ENCODE measurements at places on chromosomes 16 and 17.

GRCh38 chr17:50471009-50471905 is 2.6 kb upstream of the CHAD start:
- DNase-seq, result no peak

DNA sequence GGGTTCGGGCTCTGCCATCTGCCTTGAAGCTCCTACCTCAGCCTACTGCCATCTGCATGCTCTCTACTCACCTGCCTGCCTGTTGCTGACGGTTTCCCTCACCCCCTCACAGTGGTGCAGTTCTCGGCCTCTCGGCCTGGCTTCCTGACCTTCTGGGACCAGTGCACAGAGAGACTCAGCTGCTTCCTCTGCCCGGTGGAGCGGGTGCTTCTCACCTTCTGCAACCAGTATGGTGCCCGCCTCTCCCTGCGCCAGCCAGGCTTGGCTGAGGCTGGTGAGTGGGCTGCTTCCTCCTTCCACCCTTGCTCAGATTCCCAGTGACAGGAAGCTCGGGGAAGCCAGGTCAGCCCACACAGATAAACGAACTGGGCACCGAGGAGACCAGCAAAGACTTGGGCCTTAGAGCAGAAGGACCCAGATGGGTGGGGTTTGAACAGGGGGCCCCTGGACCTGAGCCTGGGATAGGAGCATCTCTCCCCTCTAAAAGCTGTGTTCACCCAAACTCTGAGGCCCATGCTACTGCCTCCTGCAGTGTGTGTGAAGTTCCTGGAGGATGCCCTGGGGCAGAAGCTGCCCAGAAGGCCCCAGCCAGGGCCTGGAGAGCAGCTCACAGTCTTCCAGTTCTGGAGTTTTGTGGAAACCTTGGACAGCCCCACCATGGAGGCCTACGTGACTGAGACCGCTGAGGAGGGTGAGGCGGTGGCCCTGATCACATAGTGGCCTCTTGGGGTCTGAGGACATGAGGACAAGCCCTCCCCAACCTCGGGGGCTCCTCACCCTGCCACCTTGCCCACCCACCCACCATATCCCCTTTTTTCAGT is 16.4 kb downstream of the RIPOR1 start:
- DNase-seq, result no peak

DNA sequence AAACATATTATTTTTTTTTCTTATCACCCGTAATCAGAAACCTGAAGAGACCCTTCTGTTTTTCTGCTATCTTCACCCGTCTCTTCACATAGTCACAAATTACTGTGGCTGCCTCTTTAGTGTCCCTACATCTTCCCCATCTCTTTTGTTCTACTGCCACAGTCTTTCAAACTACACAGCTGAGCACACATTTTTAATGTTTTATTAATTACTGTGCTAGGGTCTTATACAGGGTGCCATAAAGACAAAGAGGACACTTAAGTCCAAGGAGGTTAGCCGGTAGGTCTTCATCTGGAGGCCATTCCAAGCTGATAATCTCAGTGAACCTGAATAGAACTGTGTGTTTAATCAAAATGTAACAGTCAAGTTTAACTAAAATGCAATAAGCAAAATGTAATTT is 20.7 kb downstream of the CNTNAP4 start:
- DNase-seq, result no peak

GRCh38 chr16:28292731-28293600 is 641 bp downstream of the SBK1 start:
- DNase-seq, result peak; percentile 30

DNA sequence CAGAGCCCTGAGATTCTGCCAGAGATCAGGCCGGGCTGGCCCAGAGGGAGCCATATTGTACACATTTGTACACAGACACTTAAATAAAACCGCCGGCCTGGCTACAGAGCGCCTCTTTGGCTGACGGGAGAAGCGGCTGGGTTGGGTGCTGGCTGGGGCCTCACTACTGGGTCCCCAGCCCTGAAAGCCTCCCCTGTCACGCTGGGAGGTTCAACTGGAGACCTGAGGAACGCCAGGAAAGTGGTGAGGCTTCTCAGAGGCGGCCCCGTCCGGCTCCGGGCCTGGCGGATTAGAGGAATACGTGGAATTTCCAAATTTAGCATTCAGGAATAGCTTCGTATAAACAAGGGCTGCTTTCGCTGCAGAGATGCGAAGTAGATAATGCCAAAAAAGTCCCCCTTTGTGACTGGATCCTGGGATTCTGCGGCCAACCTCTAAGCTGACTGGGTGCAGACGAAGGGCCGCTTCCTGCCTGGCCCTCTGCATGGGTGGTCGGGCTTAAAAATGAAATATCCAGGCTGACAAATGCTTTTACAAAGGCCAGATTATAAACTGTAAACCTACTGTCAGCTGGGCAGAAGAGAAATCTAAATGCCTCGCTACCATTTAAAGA is 252.4 kb downstream of the IRF8 start:
- no peak for DNase-seq

- no peak for DNase-seq
These were observed 218.7 kb downstream of the XYLT1 start for GRCh38 chr16:17252064-17252463.

GRCh38 chr16:22250522-22250921 is 44.4 kb downstream of the EEF2K start:
- DNase-seq, result no peak

DNA sequence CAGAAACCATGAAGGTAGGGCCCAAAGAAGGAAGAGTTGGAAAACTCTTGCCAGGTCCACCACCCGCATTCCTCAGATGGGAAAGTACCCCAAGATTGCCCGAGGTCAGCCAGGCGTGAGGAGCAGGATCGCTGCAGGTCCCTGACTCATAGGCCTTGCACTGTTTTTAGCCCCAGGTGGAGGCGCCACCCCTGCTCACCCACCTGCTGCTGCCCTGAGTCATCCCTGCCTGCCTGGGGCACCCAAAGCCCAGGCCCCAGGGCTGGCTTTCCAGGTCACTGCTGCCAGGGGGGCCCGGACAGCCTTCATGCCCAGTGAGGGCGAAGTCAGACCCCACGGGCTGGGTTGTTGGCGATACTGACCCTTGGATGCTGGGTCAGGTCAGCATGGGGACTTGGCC is 100.9 kb downstream of the AMFR start:
- DNase-seq, result no peak

GRCh38 chr16:2162676-2163118 is 7.1 kb downstream of the TRAF7 start:
- no peak for DNase-seq

DNA sequence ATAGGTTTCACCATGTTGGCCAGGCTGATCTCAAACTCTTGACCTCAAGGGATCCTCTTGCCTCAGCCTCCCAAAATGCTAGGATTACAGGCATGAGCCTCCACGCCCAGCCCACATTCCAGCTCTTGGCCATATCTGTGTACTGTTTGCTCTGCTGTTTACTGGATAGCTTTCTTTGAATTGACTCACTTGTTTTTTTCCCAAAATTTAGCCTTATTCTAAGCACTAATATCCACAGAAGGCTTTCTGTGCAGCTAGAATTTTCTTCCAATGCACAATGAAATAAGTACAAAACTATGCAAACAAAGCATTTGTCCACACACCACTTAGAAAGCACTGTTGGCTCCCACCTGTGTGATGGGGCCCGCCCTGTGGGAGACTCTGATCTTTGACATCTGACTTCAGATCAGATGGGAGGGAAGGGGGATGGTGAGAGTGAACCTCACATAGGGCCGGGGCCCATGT is 72.2 kb downstream of the CLEC16A start:
- no peak for DNase-seq

DNA sequence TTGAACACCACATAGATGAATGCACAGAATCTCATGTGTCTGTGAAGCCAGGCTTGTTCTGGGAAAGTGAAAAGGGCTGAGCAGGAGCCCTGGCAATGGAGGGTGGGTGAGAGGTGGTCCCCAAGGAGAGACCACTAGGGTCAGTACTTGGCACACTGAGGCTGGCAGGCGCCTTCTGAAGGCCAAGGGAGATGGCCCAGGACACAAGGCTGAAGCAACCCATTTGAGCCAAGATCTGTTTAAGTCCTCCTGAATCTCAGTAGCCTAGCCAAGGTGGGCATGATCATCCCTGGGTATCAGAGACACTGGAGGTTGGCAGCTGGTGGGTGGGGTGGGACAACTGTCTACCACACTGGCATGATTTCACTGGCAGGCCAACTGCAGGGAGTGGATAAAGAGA is 1741.2 kb downstream of the TP53TG3F start:
- no peak for DNase-seq

GRCh38 chr17:81566461-81567126 is 14.4 kb upstream of the FAAP100 start:
- DNase-seq, result no peak
